Hematopoietic multipotent progenitor cell treated with erythropoietin and hydrocortisone succinate and interleukin-3 and kit ligand, for 17 days (in vitro differentiated cells): ENCODE measurements at places on chromosomes 4 and X.

DNA sequence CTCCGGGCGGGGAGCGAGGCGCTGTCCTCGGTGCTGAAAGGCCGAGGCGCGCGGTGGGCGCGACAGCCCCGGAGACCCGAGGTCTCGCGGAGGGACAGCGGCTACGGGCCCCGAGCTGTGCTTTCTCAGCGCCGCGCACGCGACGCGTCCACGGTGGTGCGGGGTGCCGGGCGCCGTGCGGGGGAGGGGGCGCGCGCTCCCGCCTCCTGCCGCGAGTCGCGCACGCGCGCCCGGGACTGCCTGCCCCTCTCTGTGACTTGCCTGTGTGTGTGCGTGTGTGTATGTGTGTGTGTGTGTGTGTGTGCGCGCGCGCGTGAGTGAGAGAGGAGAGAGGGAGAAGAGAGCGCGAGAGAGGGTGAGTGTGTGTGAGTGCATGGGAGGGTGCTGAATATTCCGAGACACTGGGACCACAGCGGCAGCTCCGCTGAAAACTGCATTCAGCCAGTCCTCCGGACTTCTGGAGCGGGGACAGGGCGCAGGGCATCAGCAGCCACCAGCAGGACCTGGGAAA lies at the start of gene GRIA2:
TSS of gene GRIA2 (plus strand) at position 358 of the 511 bp plus-strand sequence. CDS start 315 bp downstream, outside the sequence.
- no peak for DNase-seq

GRCh38 chrX:31580726-31581125 lies 508.9 kb upstream of the FTHL17 start:
- no peak for DNase-seq

- no peak for DNase-seq
Measured at GRCh38 chr4:75679876-75680575, 6.8 kb upstream of the G3BP2 start.

GRCh38 chrX:97330151-97330550 lies 446.4 kb downstream of the RPA4 start:
- no peak for DNase-seq

GRCh38 chr4:74897386-74897785 lies 35.5 kb upstream of the PARM1 start:
- no peak for DNase-seq

DNA sequence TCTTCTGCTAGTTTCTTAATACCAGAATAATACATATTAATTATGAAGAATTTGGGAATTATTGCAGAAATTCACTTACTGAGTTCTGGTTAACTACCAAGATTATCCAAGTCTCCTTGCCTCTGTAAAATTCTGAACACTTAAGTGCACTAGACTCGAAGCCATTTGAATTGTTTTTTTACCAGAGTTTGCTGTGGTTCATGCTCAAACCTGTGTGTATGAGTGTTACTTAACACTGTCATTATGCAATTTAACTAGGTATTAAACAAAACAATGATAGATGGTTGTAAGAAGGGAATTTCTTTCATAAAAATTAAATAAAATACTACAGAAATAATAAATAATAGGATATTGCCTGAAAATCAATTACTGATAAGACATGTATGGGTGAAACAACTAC lies 145.6 kb upstream of the FAT4 start:
- no peak for DNase-seq

- peak; percentile 68 for DNase-seq
Measured at GRCh38 chr4:153573881-153574802, 108.0 kb downstream of the TMEM131L start.
